Activated CD4-positive, alpha-beta T cell treated with anti-CD3 and anti-CD28 coated beads, Interleukin-2, amount 10 ng/mL, durations not matched to agents 7 days and 5 days (primary cell): ENCODE measurements at places on chromosomes 3 and 15.

GRCh38 chr3:143151004-143151731, 31.6 kb downstream of the CHST2 start:
- no peak for DNase-seq

- DNase-seq, result peak; percentile 35
Observed at GRCh38 chr3:32113981-32114545, 7.6 kb downstream of the GPD1L start.

DNA sequence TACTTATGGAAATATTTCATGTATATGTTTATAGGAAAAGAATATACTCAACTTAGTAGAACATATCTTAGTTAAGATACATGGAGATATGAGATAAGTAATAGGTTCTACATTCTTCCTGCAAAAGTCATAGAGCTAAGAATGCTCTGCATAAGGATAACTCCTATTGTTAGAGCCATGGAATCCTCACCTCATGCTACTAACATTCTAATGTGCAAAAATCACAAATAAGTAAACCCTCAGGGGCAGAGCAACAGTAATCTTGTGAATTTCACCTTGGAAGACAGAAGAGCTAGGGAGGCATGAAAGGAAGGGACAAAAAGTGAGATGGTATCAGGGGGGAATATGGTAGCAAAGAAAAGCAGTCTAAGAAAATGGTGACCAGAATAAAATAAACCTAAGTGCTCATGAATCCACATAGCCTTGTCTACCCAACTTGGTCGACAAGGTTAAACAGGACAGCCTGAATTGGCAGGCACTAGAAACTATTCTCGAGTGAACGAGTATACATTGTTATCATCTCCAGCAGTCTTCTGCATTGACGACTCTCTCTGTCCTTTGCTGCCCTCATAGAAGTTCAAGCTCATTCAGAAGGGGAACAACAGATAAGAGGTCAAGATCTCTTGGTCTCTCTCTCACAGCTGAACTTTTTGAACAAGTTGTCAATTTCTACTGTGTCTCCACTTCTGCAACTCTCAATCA, 52.8 kb downstream of the XRN1 start:
- DNase-seq, result no peak

DNA sequence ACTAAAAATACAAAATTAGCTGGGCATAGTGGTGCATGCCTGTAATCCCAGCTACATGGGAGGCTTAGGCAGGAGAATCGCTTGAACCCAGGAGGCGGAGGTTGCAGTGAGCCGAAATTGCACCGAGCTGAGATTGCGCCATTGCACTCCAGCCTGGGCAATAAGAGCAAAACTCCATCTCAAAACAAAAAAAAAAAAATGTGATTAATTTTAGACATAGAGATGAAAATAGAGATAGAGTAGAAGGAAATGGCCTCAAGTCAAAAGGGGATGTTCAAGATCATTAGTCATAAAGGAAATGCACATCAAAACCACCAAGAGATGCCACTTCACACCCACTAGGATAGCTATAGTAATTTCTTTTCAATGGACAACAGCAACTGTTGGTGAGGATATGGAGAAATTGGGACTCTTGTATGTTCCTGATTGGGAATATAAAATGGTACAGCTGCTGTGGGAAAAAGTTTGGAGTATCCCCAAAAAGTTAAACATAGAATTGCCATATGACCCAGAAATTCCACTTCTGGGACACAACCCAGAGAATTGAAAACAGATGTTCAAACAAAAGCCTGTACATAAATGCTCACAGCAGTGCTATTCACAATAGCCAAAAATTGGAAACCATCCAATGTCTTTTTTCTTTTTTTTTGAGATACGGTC, 55.4 kb downstream of the ABHD2 start:
- DNase-seq, result no peak

- DNase-seq, result no peak
Observed at GRCh38 chr3:62951037-62951613, 75.9 kb upstream of the CADPS start.

DNA sequence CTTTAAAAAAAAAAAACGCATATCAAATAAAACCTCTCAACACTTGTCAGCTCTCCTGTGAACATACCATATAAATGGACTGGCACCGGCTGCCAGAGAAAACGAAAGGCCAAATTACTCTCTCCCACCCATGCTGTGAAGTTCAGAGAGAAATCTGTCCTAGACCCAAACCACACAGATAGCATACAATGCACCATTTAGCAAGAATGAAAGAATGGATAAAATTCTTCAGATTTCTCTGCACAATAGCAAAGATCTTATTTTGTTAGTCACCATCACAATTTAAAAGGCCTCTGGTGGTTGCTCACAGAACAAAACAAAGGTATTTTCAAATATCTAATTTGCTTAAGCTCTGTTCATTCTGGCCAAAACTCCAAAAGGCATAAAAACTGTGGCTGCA, 93.9 kb upstream of the BHLHE40 start:
- DNase-seq, result no peak

GRCh38 chr15:92709110-92709790, 53.7 kb upstream of the FAM174B start:
- DNase-seq, result no peak

GRCh38 chr15:74903676-74904075, 3.0 kb downstream of the FAM219B start:
- DNase-seq, result no peak

DNA sequence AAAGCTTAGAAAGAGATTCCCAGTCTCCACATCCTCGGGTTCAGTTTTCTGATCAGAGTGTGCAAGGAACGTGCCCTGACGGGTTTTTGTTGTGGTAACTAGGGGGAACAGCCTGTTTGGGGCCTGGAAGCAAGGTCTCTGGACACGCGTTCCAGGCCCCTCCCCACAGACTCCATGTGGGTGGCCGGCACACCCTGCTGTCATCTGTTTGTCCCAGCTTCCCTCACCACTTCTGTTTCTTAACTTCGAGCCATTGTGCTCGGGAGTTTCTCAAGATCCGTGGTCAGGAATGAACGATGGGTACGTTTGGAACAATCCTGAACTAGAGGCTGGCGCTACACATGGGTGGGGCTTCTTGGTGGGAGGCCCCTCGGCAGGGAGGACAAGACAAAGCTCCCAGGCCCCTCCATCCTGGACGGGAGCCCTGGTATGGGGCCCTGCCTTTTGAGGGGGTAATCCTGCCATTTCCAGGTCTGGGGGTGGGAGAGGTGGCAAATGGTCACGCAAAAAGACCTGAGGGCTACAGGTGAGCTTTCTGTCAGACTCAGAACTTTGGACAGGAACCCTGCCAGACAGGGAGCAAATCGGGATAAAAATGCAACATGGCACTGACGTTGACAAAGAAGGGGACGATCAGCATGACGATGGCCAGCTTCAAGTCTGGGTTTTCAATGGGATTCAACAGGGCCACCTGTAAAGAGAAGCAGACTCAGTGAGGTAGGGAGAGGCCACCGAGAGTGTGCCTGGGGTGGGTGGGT, 8.5 kb upstream of the MUSTN1 start:
- DNase-seq, result no peak

DNA sequence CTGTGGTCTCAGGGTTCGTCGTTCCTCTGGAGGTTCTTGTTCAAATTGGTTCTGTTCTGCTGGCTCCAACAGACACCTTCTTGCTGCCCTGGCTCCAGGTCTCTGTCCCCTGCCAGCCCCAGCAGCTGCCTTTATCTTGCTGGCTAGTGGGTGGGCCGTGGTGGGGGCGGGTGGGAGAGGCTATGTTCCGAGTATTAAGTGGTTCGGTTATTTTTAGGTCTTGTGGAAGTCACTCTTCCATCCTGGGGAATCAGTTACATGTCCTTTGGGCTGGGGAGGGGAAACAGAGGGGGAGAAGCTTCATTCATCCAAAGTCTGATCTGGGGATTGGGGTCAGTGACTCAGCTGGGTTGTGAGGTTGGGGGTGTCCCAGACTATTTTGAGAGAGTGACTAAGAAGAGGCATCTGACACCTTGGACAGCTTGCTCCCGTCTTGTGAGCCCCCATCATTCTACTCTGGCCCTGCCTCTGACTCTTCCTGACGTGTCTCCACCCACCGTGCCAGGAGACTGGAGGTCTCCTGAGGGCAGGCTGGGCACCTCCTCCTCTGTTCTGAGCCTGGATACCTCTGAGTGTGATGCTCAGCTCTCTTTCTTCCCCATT, at the start of gene XIRP1:
Gene XIRP1, minus strand, starts transcription at position 106 of the 603 bp plus-strand sequence. CDS start 3,150 bp downstream, outside the sequence.
- no peak for DNase-seq

GRCh38 chr15:69036826-69037225, 22.3 kb downstream of the NOX5 start:
- DNase-seq, result no peak

DNA sequence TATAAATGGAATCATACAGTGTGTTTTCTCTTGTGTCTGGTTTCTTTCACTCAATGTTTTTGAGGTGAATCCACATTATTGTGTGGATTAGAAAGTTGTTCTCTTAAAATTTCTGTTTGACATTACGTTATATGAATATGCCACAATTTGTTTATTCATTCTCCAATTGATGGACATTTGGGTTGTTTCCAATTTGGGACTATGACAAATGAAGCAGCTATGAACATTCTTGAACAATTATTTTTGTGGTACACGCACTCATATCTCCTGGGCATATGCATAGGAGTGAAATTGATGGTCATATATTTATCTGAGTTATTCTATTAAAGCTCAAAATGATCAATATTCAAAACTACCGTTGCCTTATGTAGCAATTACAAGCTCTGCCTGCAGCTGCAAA, 5.3 kb upstream of the THRB start:
- no peak for DNase-seq

GRCh38 chr15:25184356-25185155, 229.8 kb downstream of the SNRPN start:
- DNase-seq, result no peak

- no peak for DNase-seq
Observed at GRCh38 chr15:98455904-98456303, 192.4 kb upstream of the IGF1R start.

DNA sequence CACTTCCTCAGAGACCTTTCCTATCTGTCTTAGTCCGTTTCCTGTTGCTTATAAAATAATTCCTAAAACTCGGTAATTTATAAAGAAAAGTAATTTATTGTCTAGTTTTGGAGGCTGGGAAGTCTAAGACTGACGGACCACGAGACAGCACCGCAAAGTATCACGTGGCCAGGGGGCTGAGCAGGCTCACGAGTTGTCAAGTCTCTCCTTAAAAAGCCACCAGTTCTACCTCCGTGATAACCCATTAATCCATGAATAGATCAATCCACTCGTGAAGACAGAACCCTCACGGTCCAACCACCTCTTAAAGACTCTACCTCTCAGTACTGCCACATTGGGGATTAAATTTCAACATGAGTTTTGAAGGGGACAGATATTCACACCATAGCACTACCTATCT, 821 bp downstream of the LINS1 start:
- peak; percentile 64 for DNase-seq

DNA sequence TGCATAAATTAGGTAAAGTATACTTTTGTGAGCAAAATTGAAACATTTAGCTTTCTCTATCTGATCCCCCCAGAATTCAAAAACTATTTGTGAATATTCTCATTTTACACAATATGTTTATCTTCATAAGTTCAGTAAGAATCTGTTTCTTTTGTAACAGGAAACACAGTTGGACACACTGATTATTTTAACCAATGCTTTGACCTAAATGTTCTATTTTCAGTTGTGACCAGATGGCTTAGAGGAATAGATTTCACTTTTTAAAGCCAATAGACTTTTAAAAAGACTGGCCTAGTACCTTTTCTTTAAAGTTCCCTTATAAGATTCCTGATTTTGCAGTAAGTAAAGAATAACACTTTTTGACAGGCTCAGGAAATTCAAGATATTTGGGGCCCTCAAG, 74.0 kb upstream of the STRIT1 start:
- no peak for DNase-seq

GRCh38 chr3:131901686-131902085, 133.1 kb downstream of the CPNE4 start:
- DNase-seq, result no peak

GRCh38 chr15:85430406-85431204, 50.2 kb downstream of the AKAP13 start:
- no peak for DNase-seq

DNA sequence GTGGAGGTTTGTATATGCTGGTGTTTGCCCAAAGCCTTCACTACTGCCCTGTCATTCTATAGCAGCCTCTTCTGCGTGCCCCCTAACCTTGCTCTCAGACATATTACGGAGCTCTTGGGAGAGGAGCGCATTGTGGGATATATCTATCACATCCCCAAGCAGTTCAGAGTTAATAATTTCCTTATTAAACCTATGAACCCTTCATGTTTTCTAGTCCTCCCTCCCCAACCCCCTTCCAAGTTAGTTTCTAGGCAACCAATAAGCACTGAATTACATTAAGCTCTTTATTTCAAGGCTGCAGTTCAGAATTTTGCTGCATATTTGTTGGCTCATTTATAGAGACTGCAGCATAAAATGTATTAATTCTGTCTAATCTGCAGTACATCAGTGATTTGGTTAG, 57.3 kb upstream of the GRM7 start:
- no peak for DNase-seq

GRCh38 chr3:109926376-109926775, 589.0 kb upstream of the DPPA4 start:
- no peak for DNase-seq

DNA sequence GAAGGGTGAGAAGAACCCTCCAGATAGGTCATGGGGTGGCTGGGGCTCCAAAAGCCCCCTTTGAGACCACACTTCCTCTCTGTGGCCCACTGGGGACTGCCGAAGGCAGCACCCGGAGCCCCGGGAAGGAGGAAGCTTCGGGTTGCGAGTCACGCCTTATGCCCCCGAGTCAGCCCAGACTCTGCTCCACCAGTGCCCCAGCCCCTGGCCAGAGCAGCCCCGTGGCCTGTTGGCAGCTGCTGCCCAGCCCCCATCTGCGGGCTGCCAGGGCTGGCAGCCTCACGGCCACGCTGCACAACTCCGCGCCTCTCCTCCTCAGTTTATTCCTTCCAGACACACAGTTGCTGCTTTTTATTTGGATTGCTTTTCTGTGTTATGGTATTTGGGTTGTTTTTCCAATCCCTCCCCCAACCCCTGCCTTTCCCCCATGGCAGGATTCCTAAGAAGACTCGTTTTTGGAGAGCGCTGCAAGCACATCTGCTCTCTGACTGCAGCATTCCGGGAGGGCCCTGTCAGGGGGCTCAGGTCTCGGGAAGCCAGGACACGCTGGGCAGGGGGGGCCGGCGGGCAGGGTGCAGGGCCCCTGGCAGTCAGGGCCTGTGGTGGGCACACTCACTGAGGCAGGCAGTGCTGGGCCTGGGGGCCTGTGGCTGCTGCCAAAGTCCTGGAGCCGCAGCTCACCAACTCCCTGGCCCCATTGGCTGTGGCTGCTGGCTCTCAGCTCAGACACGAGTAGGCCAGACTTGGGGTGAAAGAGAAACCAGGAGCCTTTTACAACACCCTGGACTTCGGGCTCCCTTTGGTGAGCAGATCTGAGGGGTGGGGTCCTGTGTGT, 20.2 kb downstream of the MAGEF1 start:
- DNase-seq, result no peak

DNA sequence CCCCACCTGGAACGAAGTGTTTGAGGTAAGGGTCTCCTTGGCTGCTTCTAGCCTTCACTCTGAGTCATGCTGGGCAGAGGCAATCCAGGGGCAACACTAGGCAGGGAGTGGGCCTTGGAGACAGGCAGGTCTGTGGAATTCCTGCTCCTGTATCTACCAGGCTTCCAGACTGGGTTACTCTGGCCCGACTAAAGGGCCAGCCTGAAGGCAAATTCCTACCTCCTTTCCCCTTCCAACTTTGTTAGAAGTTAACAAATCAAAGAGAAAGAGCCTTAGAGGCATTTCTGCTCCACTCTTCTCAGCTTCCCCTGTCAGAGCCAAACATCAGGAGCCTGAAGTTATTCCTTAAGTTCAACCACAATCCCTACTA, 30.1 kb downstream of the ESYT3 start:
- no peak for DNase-seq
